Lung (tissue), 17 donors: ENCODE measurements at places on chromosomes 7 and 10.
A peak's percentile ranks its signal among the peaks of the same experiment; 100 is the strongest.

GRCh38 chr10:65751218-65751617 lies 1174.6 kb upstream of the LRRTM3 start:
- DNase-seq: no peak
- no peaks in the 10 kb centered on the region for H3K27me3 ChIP-seq
- H3K4me1 ChIP-seq: no peaks in the 10 kb centered on the region
- no peaks in the 10 kb centered on the region for H3K36me3 ChIP-seq
- no peak overlapping the region for H3K4me3 ChIP-seq
- no peak overlapping the region for H3K27ac ChIP-seq

GRCh38 chr10:53025172-53025711 lies 252.7 kb upstream of the MBL2 start:
- peak; percentile 57 for DNase-seq
- no peaks in the 10 kb centered on the region for H3K36me3 ChIP-seq
- H3K4me3 ChIP-seq: no peak overlapping the region

GRCh38 chr10:128744811-128745305 lies 618.6 kb upstream of the MKI67 start:
- no peaks in the 10 kb centered on the region for H3K36me3 ChIP-seq
- H3K4me3 ChIP-seq: no peak overlapping the region
- DNase-seq: no peak
- no peaks in the 10 kb centered on the region for H3K27me3 ChIP-seq
- H3K27ac ChIP-seq: no peak overlapping the region

DNA sequence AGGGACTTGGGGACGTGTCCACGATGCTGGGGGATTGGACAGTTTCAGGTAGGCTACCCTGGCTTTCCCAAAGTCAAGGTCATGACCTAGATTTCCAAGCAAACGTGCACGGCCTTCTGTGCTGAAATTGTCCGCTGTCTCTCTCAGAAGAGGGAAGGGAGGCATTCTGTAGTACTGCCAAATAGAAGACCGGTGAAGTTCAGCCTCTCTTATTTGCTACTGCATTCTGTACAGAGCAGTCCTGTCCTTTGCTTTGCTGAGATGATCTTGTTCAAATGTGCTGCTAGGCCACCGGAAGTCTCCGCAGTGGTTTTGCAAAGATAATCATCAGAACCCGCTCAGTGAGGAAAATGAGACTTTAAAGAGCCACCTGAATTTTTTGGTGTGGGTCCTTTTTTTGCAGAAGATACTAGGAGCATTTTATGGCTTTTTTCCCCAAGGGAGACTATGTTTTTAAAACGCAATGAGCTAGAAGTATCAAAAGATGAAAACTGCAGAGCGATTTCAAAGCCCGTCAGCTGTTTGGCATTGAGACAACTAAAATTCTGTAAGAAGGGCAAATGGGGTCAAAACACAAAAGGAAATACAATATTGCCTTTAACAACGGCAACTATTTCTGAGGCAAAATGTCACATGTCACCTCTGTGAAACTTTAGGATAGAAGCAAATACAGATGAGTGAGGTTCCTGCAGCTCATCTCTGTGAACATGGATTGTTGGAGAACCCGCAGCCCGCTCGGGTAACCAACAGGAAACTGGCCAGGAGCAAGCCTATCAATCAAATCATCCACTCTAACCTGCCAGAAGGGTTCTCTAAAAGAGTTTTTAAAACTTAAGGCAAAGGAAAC lies 1.3 kb upstream of the NMT2 start:
- no peak overlapping the region for H3K4me3 ChIP-seq
- peak overlapping the region; percentile 17 for H3K27ac ChIP-seq
- H3K27me3 ChIP-seq: no peaks in the 10 kb centered on the region
- no peaks in the 10 kb centered on the region for H3K36me3 ChIP-seq
- H3K4me1 ChIP-seq: peaks cover 3% of the 10 kb centered on the region
- peak; percentile 70 for DNase-seq
